ENCODE measurements at places on chromosomes 4 and X.
A peak's percentile ranks its signal among the peaks of the same experiment; 100 is the strongest.

DNA sequence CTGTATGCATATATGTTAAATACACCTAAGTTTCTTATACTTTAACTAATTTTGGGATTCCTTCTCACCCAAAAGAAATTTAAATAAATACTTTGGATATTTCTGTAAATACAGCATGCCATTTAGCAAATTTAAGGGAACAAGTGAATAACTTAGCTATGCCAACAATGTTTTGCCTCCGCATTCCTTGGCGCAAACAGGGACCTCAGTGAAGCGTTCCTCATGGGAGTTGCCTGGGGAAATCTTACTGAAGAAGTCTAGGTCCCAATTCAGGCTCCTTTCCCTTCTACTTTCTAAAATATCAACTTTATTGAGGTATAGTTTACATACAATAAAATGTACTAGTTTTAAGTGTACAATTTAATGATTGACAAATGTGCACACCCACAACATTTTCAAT is 25.0 kb downstream of the COL4A5 start:
- no peak for DNase-seq

- peak; percentile 64 for DNase-seq
Measured at GRCh38 chrX:1481636-1482529, 29.2 kb upstream of the ASMTL start.

- DNase-seq, result no peak
Measured at GRCh38 chrX:70434914-70435586, 9.6 kb upstream of the DLG3 start.

- no peak for DNase-seq
Measured at GRCh38 chrX:51891821-51892551, 1.4 kb upstream of the MAGED1 start.

GRCh38 chrX:47112316-47112954 is 32.1 kb downstream of the NDUFB11 start:
- DNase-seq, result no peak

DNA sequence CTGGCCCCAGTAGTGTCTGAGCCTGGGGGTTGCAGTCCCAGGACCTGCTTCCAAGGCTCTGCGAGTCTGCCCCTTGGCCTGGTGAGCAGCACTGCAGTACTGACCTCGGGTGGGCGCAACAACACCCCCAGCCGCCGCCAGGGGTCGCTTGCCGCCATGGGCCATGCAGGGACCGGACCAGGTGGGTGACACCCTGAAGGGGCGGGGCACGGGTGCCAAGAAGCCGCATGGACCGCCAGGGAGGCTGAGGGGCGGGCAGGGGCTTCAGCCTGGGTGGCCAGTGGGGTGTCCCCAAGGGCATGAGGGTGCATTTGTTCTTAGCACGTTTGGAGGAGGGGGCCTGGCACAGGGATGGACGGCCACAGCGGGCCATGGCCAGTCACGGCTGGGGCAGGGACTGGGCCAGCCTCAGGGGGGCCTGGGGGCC is 25.0 kb downstream of the TACC3 start:
- no peak for DNase-seq

DNA sequence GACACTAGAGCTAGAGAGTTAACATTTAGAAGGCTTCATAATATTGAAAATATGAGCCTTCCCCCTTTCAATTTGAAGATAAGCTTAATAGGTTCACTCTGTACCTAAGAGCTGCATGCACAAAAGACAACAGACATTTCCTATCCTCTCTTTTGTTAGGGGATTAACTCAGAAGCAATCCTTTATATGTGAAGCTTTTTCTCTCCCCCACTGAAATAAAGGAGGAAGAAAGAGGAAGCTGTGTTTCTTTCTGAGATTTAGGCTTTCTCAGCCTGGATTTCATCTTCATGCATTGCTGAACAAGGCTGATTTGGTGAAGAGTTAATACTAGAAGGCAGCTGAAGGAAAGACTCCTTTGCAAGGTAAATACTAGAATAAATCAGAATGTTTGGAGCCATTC is 21.0 kb upstream of the CABS1 start:
- DNase-seq, result no peak

DNA sequence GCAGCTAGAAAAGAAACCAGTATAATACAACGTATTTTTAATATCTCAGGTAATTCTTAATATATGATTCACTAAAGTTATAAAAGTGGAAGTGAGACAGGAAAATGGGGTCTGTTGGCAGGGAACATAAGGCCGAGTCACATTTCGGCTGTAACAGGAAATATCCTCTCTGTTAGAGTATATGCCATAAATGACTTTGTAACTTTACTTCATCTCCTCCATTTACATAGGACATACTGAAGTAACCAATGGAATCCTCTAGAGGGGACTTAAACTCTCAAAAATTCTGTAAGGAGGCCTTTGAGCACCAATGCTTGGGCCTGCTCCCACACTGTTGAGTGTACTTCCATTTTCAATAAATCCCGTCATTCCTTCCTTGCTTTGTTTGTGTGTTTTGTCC is 71.3 kb downstream of the ANKRD17 start:
- no peak for DNase-seq

DNA sequence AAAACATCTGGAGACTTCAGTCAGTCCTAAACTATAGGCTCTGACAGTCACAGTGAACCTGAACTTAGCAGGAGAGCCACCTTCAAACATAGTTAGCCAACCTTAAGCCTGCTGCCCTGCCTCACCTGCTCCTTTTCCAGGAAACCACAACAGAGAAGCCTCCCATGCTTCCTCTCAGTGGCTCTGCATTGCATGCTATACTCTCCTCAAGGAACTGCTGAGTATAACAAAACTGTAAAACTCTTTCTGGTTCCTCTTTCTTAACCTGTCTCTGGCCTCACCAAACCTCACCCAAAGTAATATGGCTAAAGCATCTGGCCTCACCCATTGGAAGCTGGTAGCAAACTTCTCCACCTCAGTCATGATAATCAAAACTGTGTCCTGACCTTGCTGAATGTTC is 122.1 kb downstream of the ANKRD50 start:
- no peak for DNase-seq

GRCh38 chrX:43881410-43882293 is 598 bp downstream of the MAOB start:
- DNase-seq, result no peak

DNA sequence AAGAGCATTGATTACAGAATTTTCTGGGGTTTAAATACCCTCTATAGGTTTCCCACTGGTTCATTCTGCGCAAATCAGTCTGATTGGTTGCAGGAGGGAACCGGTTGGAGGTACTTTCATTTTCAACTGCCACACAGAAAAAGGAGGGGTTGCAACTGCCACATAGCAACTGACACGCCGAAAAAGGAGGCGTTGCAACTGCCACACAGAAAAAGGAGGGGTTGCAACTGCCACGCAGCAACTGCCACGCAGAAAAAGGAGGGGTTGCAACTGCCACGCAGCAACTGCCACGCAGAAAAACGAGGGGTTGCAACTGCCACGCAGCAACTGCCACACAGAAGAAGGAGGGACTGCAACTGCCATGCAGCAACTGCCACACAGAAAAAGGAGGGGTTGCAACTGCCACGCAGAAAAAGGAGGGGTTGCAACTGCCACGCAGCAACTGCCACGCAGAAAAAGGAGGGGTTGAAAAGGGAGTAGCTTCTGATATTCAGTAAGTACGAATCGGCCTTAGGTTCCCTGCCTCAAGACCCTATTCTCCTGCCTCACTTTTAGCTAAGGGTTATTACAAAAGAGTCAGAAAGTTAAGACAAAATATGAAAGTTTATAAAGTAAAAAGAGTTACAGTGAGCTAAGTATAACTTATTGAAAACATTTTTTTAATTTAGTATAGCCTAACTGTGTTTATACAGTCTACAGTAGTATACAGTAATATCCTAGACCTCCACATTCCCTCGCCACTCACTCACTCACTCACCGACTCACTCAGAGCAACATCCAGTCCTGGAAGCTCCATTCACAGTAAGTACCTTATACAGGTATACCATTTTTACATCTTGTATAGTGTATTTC is 431.8 kb downstream of the KCTD8 start:
- DNase-seq, result no peak

- no peak for DNase-seq
Measured at GRCh38 chr4:6902318-6903042, 7.1 kb upstream of the TBC1D14 start.

GRCh38 chrX:38954520-38954919 is 153.3 kb downstream of the MID1IP1 start:
- no peak for DNase-seq

GRCh38 chrX:43892336-43892870 is 10.2 kb upstream of the MAOB start:
- DNase-seq, result no peak

- DNase-seq, result no peak
Measured at GRCh38 chrX:125205918-125206665, 113.6 kb upstream of the TEX13C start.

- DNase-seq, result no peak
Measured at GRCh38 chr4:168318266-168318895, at the start of gene DDX60. DDX60 (minus strand) TSS chr4:168318752; CDS start chr4:168311259, 7,493 bp downstream.

DNA sequence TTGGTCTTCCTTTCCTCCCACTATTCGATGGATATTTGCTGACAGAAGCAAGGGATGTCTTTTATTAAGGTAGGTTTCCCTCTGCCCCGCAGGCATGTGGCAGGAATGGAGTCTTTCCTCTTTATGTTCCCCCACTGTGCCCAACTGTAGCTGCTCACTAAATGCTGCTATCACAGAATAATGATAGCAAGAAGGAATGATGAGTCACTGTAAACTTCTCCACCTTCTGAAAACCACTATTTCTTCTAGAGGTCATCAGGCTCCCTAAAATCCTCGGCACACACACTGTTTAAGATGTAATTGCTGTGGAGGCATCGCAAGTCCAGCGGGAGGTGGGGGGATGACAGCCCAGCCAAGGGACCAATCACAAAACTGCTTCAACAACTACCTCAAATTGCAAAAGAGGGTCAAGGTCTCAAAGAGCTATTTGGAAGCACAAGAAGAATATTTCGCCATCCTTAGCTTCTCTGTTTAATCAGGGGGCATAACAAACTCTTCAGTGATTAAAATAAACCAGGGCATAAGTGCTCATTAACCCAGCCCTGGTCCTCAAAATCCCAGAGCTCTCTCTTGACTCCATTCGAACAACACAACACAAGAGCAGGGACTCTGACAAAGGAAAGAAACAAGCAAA is 13.9 kb downstream of the QDPR start:
- no peak for DNase-seq

- DNase-seq, result no peak
Measured at GRCh38 chr4:102402223-102402622, 56.9 kb upstream of the SLC39A8 start.

GRCh38 chr4:43766648-43767047 is 682.0 kb downstream of the KCTD8 start:
- no peak for DNase-seq

DNA sequence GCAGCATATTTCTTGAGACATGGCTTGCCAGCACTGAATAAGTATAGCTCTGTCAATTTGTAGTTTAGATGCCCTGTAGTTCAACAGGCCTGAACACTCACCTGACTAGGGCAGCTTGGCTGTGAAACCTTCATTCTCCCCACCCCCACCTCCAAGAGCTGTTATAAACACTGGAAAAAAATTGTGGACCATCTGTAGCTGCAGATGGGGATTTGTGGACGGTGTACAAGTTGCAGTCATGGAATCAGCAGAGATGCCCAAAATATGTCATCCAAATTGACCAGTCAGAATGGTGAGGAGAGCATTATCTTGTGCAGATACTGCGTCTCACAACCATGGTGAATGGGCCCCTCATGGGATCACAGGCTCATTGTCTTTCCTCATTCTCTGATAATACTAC is 76.2 kb upstream of the PAQR3 start:
- no peak for DNase-seq

GRCh38 chr4:83947830-83948193 is 411.9 kb downstream of the GPAT3 start:
- no peak for DNase-seq

DNA sequence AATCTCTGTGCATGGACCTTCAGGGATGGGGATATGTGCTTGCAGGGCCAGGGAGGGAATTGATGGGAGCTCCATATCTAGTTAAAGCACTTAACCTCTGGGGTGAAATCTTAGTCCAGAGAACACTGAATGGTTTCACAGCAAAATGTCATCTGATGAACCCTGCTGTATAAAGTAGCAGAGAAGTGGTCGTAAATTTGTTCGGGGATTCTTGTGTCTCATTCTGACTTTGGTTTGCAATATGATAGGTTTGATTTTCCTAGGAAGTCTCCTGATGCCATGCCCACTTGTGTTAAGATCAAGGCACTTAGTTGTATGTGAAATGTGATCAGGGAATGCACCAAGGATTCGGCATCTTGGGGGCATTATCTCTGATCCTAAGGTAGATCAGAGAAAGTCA is 96.9 kb downstream of the NHS start:
- DNase-seq, result no peak

- DNase-seq, result no peak
Measured at GRCh38 chrX:40755291-40756249, 20.2 kb upstream of the MED14 start.

- DNase-seq, result no peak
Measured at GRCh38 chr4:7361280-7361895, 73.3 kb downstream of the PSAPL1 start.

GRCh38 chrX:154307202-154307601 is 11.6 kb downstream of the TKTL1 start:
- no peak for DNase-seq

DNA sequence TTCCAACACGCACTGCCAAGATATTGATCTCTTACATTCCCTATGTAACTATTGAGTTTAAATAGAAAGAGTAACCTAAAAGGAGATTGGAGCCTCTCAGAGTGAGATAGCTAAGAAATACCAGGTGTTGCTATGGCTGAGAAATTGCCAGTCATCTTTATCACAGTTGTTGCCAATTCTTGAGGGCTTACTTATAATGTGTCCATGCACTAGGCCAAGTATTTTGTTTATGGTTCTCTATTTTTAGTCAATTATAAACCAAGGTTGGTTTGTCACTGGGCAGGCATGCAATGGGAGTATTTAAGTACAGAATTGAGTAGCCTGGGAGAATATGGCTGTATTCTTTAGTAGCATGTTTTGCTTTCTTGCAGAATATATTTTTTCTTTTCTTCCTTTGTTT is 201.6 kb downstream of the TEX13A start:
- DNase-seq, result no peak

GRCh38 chr4:78361621-78362120 is 189.9 kb upstream of the ANXA3 start:
- no peak for DNase-seq

DNA sequence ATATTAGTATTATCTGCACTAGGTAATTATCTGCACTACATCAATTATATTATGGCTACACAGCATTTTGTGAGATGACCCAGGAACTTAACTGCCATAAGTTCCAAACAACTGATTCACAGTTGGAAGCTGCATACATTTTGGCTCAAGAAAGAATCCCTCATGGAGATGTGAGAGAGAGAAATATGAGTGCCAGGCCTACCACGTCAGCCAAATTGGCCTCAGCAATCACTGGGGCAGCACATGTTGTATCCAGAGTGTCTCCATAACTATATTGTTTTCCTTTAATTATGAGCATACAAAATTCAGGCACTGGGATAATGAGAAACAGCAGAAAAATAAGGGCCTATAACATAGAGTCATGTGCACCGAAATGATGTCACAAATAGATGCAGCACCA is 174.2 kb upstream of the DMD start:
- no peak for DNase-seq

GRCh38 chr4:161466316-161466715 is 697.5 kb downstream of the FSTL5 start:
- no peak for DNase-seq

- no peak for DNase-seq
Measured at GRCh38 chr4:39406763-39407583, at the start of gene KLB. KLB (plus strand) TSS chr4:39406930; CDS start chr4:39406950, 20 bp downstream.
